ENCODE measurements at places on chromosomes 16 and 17.

DNA sequence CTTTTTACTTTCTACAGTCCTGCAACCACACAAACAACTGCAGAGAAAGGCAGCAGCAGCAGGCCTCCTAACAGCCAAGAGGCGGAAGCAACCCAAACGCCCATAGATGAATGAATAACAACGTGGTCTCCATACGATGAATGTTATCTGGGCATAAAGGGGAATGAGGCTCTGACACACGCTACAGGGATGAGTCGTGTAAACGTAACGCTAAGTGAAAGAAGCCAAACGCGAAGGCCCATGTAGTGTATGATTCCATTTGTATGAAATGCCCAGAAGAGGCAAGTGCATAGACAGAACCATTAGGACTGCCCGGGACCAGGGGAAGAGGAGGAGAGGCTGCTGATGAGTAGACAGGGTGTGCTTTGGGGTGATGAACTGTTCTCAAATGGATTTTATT lies 94.8 kb upstream of the DNAH17 start:
- DNase-seq: no peak

DNA sequence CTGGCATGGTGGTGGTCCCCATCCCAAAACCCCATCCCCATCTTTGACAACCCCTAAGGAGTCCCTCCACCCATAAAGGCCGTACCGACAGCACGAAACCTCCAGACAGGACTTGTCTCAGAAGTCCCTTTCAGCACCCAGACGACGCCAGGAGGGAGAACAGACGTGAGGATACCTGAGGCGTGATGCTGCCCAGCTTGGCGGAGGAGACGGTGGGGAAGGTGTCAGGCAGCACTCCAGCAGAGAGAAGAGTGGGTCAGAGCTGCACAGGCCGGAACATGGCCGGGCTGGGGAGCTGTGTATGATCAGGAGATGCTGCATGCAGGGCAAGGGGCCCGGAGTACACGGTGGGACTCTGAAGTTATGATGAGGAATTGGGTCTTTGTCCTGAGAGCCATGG lies 244.2 kb downstream of the GSG1L start:
- DNase-seq: no peak

- DNase-seq: no peak
These were observed 493.2 kb downstream of the MAF start for GRCh38 chr16:79107301-79107700.

DNA sequence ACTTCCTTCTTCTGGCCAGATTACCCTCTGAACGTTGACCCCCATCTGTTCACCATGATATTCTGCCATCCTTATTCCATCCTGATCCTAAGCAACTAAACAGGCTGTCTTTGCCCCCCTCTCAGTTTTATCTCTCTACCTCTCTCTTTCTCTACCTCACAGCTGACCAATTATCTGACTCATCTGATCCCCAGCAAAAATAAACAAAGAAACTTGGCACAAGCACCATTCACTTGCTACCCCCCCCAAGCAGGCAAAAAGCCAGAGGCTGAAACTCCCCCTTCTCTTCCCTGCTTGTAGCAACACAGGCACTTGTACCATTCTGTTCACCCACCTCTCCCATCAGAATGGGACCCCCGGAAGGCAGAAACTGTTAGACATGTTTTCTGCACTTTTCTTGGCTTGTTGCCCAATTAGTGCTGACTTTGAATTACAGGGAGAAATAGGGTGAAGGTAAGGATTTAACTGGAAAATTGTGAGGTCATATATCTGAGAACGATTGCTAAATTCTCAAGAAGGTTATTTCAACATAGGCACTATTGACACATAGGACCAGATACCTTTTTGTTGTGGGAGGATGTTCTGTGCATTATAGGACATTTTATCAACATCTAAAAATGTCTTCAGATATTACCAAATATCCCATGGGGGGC lies 163.2 kb downstream of the TOX3 start:
- DNase-seq: no peak

DNA sequence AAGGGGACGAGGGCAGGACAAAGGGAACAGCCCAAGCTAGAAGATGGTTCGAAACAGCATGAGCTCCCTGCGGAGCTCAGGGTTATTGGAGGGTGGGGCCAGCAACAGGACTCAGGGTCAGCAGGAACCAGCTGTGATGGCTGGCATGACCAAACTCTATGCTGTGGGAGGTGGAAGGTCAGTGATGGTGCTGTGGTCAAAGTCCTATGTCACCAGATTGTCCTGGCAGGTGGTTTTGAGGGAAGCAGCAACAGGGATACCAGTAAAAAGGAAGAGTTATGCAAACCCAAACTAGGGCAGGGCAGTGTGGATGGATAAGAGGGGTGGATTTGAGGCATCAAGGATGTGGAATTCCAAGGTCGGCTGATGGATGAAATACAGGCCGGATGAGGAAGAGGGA lies 32.4 kb downstream of the CACNG4 start:
- DNase-seq: no peak

DNA sequence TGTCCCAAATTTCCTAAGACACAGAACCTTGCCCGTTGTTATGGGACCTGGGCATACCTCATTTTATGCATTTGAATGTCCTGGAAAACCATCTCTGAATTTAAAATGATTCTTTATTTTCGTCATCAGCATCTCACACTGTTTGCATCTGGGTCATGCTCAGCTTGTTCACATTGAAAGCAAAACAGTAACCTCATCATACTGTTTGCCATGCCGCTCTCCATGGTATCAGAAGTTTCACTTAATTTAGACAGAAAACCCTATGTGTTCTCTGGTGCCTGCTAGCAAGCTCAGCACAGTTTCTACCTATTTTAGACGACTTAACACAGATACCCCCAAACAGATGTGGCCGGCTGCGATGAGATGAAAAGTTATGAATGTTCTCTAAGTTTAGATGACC lies 292.1 kb downstream of the SNX29 start:
- no peak for DNase-seq

GRCh38 chr16:31009894-31010584 lies 399 bp downstream of the STX1B start:
- no peak for DNase-seq

DNA sequence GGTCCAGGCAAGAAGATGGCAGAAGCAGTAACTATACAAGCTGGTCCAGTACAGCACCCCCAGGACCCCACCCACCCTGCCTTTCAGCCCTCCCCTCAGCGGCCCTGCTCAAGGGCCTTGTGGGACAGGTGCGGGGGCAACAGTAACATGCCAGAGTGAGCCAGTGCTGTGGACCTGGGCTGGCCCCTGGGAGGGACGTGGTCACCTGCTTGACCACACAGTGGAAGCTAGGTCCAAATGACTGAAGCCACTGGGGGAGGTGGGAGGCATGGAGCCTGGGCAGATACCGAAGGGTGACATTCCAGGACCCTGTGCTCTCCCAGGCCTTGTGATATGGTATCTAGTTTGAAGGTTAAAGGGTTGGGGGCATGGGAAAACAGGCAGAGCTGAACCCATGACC lies 17.3 kb downstream of the ATP6V0D1 start:
- DNase-seq: no peak

- no peak for DNase-seq
These were observed 443.3 kb downstream of the HAPSTR1 start for GRCh38 chr16:9534759-9535158.

GRCh38 chr17:61627125-61627524 lies 36.1 kb upstream of the NACA2 start:
- no peak for DNase-seq

DNA sequence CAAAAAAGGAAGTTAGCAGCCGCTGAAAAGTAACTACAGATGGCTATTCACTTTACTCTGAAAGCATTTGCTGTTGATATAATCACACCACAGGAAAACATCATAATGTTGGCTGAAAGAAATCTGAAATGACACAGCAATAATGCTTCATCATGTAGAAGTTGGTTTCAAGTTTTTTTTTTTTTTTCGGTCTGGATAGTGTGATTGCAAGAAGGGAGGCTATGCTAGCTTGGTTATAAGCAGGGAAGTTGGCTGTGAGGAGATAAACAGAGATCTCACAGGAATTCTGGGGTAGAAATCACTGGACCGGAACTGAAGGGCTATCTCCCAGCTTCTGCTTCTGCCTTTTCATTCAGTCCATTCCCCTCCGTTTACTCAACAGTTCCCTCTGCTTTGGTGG lies 57.9 kb downstream of the MYO1D start:
- DNase-seq: peak; percentile 50

GRCh38 chr16:83200005-83200779 lies 573.4 kb downstream of the CDH13 start:
- no peak for DNase-seq

GRCh38 chr17:39799395-39799794 lies 61.7 kb downstream of the GRB7 start:
- no peak for DNase-seq

DNA sequence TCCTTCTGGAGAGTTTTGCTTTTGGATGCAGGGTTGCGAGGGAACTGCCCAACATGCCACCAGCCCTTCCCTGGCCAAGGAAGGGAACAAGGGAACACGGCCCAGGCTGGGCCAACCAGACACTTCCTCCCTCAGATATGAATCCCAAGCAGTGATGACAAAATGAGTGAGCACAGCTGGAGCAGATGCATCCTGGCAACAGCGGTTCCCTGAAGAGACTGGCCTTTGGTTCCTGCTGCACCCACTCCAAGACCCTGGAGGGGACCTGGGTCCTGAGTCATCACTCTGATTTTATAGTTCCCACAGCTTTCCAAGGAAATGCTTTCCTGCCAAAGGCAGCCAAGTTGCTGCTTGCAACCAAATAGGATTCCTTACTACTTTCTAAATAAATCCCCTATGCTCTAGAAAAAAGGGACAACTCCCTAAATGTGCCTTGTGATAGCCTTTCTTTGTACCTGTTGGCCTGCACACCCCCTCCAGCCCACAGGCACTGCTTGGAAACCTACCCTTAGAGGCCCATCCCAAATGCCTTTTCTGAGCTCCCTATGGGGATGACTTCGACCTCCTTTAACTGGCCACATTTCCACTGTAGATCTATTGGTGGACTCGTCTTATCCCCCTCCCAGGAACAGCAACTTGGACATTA lies 5.3 kb downstream of the ST3GAL2 start:
- peak; percentile 77 for DNase-seq

Data from GM04504 (cell line).